Neural progenitor cell (in vitro differentiated cells): ENCODE measurements at places on chromosomes 11 and 22.
A peak's percentile ranks its signal among the peaks of the same experiment; 100 is the strongest.

GRCh38 chr11:11149671-11150459, 203.2 kb downstream of the CSNK2A3 start:
- no peak for DNase-seq

DNA sequence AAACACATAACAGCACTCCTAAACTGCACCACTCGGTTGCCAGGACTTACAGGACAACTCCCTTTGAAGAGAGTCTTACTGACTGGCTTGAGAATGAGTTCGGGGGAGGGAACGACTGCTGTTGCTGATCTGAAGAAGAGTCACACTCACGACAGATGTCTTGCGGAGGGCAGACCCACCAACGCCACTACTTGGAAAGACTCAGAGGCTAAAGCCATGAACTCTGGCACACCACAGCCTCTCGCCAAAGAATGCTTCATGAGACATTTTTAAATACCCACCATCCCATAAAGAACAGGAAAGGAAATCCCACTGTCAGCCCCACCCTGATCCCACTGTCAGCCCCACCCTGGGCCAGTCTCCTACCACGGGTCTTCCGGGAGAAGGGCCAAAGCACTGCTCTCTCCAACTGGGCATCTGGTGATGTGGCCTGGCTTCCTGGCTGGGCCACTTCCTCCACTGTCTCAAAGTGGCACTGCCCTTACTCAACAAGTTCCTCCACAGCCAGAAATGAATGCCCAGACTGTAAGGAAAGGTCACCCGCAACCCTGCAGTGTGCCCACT, 73.6 kb downstream of the MICAL3 start:
- DNase-seq: no peak

GRCh38 chr11:82900277-82901164, at the start of gene PRCP:
Gene PRCP (minus strand): TSS chr11:82900430. CDS start chr11:82900402, 28 bp downstream.
- peak; percentile 93 for DNase-seq

DNA sequence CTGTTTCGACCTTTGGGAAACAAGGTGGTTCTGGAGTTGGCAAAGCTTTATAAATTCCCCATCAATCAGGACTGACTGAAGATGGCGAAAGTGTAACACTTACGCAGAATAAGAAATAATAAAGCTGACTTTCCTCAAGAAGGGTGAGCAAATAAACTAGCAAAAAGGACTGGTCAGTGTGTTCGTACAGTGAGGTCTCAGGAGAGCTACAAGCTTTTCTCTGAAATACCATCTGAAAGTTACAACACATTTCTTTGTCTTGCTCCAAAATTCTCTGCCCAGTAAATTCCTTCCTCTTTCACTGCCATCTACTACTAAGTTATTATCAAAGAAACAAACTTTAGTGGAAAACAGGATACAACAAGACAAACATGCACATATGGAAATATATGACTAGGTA, 13.4 kb downstream of the PITPNB start:
- DNase-seq: no peak

DNA sequence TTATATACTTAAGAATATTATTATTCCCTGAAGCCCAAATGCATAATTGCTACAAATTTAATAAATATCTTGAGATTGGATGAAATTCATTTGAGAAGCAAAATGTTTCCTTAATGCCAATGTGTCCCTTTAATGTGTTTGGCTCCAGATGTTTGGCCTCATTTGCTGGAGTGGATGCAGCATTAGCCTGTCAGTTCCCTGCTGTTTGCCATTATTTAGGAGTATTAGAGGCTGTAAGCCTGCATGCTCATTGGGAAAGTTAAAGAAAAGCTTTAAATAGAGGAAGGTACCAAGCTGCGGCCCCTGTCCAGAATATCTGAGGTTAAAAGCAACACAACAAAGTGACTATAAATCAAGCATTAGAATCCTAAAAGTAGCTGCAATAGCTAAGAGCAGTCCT, 54.8 kb upstream of the PITPNB start:
- DNase-seq: peak; percentile 87

DNA sequence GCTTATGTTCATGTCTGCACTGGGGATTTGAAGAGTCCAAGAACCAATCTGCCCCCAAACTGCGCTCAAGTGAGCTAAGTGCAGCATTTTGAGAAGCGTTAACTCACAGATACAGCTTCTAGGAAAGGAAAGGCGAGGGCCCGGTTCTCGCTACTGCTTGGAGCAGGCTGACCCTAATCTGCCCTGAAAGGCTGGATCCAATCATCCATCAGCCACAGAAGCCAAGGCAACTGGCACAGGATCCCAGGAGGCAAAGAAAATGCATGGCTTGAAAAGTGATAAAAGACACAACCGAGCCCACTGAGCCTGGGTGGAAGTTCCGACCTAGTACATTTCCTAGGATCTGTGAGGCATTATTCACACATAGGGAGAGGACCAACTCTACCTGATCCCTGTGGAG, 174.8 kb downstream of the LARGE1 start:
- no peak for DNase-seq

DNA sequence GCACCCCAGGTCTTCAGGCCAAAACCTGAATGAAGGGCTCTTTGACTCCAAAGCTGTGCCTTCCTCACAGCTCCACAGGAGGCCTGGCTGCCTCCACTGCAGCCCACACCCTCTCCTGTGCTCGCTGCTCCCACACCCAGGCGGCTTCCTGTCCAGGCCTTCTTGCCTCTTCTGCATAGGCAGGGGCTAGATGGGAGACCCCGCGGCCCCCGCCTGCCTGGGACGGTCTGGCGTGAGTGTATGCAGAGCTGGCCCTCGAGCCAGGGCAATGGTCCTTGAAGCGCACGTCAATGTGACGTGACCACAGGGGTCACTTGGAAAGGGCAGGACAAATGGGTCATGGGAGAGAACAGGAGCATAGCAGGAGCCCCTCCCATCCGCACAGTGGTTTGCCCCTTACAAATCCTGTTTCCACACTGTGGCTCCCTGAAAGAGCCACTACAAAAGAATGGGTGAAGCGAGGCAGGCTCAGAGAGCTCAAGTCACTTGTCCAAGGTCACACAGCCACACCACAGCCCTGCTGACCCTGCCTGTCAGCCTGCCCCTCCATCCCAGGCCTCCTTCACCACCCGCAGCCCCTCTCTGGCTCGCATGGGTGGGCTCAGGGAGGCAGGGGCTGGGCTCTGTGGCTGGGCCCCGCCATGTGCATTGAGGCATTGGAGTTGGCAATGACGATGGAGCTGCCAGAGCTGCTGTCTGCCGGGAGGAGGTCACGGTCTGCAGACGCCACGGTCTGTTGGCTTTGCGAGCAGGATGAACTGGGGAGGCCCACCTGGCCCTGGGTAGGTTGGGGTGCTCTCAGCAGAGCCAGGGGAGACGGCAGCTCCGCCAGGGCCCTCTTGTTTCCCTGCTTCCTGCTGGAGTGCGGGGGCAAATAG, 71.2 kb upstream of the WNT11 start:
- DNase-seq: peak; percentile 23

DNA sequence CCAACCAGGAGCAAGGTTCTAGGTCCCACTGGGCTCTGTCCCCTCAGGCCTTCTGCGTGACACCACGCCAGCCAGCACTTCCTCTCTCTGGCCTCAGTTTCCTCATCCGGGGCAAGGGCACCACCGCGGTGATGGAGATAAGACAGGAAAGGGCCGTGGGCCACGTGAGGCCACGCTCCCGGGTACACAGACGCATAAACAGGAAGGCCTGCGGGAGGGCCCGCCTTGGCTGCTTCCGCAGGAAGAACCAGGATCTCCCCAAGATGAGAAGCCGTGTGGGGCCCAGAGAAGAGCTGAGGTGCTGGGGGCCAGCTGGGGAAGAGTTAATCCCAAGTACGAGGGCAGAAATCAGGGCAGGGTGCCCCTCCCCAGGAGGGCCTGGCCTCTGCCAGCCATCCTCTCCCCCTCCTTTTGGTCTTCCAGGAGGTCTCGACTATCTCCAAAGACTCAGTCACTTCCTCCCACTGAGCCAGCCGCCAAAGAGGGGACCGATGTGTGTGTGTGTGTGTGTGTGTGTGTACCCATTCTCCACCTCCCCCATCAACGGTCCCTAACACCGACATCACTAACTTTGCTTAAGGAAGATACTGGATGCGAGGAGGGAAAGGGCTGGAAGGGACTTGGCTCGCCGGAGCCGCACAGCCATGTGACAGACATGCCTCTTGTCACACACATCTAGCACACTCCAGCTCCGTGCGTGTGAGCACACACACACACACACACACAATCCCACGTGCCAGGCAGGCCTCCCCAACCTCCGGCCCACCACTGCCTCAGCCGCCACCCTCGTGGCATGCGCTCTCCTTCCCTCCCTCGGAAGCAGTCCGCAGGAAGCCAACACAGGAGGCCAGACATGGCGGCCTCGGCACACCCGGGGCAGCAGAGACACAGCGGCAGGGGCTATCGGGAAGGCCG, 1.4 kb downstream of the MFNG start:
- no peak for DNase-seq

DNA sequence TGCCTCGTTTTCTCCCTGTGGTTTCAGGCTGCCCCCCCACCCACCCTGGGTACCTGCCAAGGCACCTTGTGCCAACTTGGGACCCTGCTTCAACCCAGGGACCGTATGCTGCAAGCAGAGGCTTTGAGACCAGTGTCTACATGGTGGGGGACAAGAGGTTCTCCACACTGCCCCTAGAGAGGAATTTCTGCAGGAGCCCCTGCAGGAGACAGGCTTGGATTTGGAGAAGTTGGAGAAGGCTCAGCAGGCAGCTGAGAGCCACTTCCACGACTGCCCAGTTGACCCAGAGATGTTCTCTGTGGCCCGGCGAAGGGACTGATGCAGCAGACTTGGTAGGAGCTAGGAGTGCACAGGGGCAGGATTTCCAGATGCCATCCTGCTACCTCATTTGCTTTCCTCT, 20.1 kb upstream of the NNMT start:
- DNase-seq: no peak

DNA sequence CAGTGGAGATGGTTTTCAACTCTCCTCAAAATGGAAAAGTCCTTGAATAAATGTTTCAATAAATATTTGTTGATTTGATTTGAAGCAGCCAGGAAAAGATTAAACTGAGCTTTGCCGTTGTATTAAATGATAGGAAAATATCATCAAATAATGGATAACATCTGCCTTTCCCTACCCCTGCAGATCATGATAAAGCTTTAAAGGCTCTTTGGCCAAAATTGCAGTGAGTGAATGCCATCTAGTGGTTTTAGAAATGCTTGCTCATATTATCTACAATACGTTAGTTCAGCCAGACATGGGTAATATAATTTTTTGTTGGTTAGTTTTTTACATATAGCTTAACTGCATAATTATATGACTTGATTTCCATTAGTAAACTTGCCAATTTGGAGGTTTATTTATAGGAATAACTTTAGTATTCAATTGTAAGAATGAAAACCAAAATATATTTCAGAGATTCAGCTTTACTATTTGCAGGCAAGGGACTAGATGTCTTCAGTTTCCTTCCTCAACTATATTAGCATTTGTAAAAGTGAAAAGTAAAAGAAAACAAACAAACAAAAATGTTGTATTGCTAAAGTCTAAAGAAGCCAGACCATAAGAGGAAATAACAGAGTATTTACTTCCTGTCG, 159.2 kb downstream of the MSANTD4 start:
- peak; percentile 61 for DNase-seq

- DNase-seq: no peak
Observed at GRCh38 chr11:13339195-13340153, 61.9 kb downstream of the BMAL1 start.

GRCh38 chr11:39345834-39346442, 2113.5 kb downstream of the LRRC4C start:
- no peak for DNase-seq
